ENCODE measurements at places on chromosomes 7 and 10.

- DNase-seq = peak; percentile 78
Measured at GRCh38 chr7:38463277-38464225, 167.6 kb downstream of the AMPH start.

DNA sequence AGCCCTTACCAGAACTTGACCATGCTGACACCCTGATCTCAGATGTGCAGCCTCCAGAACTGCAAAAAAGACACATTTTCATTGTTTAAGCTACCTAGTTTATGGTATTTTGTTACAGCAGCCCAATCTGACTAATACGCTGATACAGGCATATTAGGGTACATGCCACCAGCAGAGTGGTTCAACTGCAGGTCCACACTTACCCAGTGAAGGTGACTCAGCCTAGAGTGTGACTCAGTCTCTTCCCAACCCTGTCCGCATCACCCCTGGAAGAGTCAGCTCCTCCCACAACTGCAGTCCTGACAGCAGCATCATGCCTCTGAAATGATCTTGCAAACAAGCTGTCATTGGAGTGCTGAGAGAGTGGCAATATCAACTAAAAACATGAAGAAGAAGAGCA, 30.8 kb upstream of the GOT1 start:
- DNase-seq = no peak

- DNase-seq = no peak
Measured at GRCh38 chr7:140013676-140014075, 49.1 kb downstream of the PARP12 start.

DNA sequence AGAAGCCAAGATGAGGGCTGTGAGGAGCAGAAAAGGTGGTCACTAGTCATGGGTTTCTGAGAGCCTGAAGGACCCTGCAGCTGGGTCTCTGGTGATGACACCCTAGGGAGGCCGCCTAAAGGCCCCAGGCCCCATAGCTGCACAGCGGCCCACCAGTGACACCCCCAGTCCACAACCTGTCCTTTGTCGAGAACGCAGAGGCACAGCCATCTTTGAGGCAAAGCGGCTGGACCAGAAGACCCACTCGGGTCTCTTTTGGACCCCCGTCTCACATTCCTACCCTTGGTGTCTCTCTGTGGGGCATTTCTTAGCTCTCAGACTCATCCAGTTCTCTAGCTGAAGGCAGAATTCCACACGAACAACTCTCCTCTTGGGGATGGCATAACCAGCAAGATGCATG, 18.8 kb downstream of the JCAD start:
- DNase-seq = no peak

DNA sequence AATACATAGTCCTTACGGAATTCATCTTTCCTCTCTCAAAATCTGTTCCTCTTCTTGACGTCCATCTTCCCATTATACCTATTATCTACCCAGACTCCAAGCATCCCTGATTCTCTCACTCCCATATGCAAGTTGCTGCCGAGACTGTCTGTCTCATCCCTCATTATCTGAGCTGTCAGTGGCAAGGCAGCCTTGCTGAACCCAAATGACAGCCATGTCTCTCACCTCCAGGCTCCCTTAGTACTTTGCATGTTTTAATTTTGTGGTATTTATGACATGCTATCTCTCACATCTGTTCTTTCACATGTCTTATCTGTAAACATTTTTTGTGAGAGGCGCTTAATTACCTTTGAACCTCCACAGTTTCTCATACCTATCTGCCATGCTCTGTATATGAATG, 54.4 kb upstream of the IFRD1 start:
- no peak for DNase-seq

- no peak for DNase-seq
Measured at GRCh38 chr10:16732376-16732775, 84.8 kb downstream of the RSU1 start.

- no peak for DNase-seq
Measured at GRCh38 chr7:94313926-94314325, 80.8 kb upstream of the COL1A2 start.

DNA sequence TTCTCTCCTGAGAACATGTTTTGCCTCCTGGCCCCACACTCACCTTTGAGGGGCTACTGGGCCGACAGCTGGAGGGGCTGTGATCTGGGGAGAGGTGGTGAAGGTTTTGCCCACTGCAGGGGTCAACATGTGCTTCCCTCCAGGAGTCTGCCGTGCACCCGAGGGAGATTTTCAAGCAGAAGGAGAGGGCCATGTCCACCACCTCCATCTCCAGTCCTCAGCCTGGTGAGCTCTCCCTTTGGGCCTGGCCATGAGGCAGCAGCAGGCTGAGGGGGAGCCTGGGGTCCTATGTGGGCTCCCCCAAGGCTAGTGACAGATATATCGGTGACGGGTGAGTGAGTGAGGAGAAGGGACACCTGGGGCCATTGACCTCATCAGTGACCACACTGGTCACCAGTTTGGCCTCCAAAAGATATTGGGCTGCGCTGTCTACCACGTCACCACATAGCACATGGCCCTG, 6.6 kb downstream of the PGAM2 start:
- no peak for DNase-seq

GRCh38 chr10:25288181-25288580, 113.4 kb downstream of the GPR158 start:
- DNase-seq = no peak

GRCh38 chr10:70913191-70913892, 25.0 kb upstream of the PCBD1 start:
- no peak for DNase-seq

GRCh38 chr10:43265799-43266721, 805 bp downstream of the RASGEF1A start:
- peak; percentile 13 for DNase-seq

DNA sequence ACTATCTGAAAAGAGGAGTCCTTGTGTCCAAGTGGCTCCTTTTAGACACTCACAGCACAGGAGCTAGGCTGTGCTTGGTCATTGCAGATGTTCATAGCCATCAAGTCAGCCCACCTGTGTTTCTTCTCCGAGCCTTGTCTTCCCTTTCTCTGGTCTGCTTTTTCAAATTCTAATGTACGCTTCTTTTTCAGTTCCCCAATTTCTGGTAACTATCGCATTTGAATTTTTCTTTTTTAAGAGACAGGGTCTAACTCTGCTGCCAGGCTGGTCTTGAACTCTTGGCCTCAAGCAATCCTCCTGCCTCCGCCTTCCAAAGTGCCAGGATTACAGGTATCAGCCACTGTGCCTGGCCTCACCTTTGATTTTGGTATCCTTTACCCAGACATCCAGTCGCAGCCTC, 18.9 kb downstream of the APBB1IP start:
- no peak for DNase-seq

GRCh38 chr10:80356989-80357850, 639 bp downstream of the DYDC2 start:
- no peak for DNase-seq

DNA sequence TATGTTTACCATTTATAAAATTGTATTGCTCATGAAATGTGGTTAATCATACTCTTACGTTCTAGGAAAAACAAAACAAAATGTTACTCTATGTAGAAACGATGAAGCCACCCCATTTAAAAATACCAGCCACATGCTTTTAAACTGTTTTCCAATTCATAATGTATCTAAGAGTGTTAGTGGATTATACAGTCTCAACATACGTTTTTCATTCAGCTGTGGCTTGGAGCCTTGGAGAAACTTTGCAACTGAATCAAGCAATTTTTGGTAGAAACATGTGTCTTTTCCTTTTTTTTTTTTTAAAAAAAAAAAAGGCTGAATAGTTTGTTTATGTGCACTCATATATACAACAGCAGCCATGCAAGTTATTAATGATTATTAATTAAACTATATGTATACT, 378.0 kb upstream of the SEMA3D start:
- DNase-seq = no peak

GRCh38 chr10:4250587-4250887, 465.5 kb upstream of the KLF6 start:
- no peak for DNase-seq

DNA sequence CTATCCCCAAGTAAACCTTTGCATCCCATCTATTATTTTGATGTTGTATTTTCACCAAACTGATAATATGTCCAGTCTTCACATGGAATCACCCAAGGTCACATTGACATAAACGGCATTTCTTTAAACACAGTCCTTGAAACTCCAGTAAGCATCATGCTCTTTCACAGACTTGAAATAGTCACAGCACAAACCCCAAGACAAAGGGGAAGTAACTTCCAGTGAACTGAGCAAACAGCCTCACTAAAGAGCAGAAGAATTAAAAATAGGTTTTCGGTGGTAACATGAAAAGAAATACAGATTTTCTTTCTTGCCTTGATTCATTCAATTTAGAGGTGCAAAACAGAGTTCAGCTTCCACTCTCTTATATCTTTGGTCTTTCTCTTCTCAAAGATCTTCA, 253.7 kb downstream of the SFMBT2 start:
- no peak for DNase-seq

DNA sequence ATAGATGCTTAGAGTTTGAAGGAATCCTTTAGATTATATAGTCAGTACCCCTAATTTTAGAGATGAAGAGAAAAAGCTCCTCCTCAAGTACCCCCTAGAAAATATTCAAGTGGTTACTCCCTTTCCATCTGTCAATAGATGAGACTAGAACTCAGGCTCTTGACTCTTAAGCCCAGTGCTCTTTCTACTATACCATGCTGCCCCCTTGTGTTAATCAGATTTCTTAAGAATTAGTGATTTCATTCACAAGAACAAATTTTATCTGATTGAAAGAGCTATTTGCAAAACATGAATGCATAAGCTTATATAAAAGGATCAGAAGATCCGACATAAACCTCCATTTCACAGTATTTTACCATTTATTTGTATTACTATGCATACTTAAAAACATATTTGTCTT, 179.3 kb downstream of the TFEC start:
- peak; percentile 18 for DNase-seq

DNA sequence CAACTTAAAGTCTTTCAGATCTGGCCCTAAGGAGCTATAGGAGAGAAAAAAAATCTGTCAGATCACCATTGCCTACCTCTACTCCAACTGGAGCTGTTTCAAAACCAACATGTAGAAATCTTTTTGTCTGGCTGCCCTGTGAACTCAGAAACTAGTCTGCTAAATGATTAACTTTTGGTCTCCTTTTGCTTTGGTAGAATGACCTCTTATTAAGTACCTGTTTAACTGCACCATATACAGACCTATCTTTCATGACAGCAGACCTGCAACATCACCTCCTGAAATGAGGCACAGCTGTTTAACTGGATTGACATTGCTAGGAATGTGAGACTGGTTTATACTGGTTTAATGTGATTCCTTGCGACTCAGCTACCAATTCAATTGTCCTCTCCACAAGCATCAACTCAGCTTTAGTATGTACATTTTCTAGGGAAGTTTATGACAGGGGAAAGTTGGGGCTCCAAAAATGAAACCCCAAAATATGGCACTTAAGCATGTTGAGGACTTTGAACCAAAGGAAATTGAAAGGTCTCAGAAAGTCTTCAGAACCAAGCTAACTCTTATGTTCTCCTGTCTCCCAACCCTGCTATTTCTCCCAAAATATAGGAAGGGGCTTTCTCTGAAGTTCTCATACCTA, 1.8 kb downstream of the CYP3A43 start:
- no peak for DNase-seq

- no peak for DNase-seq
Measured at GRCh38 chr10:83915801-83916200, 223.5 kb upstream of the GHITM start.

- DNase-seq = no peak
Measured at GRCh38 chr10:5557040-5557721, 32.4 kb downstream of the CALML3 start.
